ENCODE measurements at places on chromosomes 1 and 21.

GRCh38 chr1:23727362-23727811 is 15.9 kb upstream of the ELOA start:
- peak; percentile 83 for DNase-seq

DNA sequence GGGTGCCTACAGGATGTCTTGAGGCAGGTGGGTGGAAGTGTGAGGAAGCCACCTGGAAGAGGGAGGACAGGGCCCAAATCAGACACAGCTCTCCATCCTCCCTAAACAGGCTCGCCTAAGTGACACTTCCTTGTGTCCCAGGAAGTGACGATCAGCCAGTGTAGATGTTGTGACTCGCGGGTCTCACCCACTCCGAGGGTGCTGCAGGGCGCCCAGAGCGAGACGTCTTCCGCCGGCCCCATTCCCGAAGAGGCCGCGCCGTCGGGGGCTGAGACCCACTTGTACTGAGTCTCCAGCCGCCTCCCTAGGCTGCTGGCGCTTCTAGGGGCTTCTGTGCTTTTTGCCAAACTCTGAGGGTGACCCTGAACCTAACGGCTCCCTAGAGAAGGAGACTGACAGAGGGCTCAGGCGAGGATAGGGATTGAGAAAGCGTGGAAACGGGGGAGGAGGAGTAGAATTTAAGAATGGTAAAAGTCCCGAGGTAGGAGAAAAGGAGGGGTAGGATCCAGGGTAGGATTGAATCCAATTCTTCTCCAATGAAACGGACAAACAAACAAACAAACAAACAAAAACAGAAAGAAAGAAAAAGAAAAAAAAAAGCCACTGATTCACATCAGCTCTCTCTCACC is 543 bp upstream of the MARK1 start:
- no peak for DNase-seq

GRCh38 chr1:66274634-66275033 is 259.3 kb upstream of the SGIP1 start:
- no peak for DNase-seq

- DNase-seq, result peak; percentile 23
Observed at GRCh38 chr1:221457685-221458446, 284.0 kb downstream of the DUSP10 start.

- DNase-seq, result peak; percentile 13
Observed at GRCh38 chr21:33578214-33578613, 10.3 kb downstream of the DONSON start.

DNA sequence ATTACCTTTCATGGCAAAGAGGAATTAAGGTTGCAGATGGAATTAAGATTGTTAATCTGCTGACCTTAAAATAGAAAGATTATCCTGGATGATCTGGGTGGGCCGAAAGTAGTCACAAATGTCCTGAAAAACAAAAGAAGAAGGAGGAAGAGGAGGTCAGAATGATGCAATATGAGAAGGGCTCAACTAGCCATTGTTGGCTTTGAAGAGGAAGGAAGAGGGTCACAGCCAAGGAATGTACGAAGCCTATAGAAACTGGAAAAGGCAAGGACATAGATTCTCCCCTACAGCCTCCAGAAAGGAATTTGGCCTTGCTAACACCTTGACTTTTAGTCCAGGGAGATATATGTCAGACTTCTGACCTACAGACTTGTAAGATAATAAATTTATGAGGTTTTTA is 39.4 kb upstream of the FMOD start:
- no peak for DNase-seq

DNA sequence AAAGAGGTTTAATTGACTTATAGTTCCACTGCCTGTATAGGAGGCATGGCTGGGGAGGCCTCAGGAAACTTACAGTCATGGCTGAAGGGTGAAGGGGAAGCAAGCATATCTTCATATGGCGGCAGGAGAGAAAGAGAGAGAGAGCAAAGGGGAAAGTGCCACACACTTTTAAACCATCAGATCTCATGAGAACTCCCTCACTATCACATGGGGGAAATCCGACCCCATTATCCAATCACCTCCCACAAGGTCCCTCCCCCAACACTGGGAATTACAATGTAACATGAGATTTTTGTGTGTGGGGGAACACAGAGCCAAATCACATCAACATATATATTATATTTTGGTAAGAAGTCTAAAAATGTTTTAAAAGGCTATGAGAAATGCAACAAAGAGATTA is 27.2 kb downstream of the FABP3 start:
- DNase-seq, result no peak

DNA sequence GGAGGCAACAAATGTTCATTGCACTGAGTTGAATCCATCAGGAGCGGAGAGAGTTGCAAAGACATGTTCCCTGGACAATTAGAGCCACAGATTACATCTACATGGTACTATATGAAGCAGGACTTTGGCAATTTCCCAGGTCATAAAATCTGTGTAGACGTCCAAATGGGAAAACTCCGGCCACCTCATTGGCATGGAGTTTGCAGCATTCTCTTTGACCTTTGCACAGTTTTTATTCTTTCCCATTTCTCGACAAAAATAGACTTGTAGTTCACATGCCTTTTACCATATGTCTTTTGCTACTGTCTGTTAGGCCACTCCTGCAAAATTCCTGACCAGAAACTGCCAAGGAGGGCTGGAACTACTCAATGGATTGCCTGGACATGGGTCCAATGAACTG is 48.2 kb downstream of the UBE2T start:
- DNase-seq, result no peak

- no peak for DNase-seq
Observed at GRCh38 chr1:213331631-213332175, 280.7 kb downstream of the RPS6KC1 start.

DNA sequence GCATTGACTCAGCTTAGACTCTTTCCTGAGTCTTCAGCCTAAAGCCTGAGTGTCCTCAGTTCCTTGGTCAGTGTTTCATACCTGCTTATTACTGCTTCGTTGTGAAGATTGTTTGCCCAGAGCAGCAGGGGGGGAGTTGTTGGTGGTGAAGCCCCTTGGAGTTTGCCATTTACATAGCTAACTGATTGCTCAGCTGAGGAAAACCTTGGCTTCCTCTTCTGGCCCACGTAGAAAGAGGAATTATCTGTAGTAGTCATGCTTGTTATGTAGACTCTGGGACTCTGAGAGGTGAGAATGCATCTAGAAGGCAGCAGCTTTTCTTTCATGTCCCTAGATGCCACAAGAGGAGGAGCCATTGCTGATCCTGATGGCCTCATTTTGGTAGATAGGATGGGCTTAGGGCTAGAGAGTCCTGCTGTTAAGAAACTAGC is 125.9 kb downstream of the MAST2 start:
- peak; percentile 75 for DNase-seq

GRCh38 chr1:25922056-25922970 is 16.1 kb upstream of the STMN1 start:
- peak; percentile 63 for DNase-seq

GRCh38 chr1:65064981-65065380 is 83.0 kb upstream of the AK4 start:
- no peak for DNase-seq
